ENCODE measurements at places on chromosomes 13 and 19.

DNA sequence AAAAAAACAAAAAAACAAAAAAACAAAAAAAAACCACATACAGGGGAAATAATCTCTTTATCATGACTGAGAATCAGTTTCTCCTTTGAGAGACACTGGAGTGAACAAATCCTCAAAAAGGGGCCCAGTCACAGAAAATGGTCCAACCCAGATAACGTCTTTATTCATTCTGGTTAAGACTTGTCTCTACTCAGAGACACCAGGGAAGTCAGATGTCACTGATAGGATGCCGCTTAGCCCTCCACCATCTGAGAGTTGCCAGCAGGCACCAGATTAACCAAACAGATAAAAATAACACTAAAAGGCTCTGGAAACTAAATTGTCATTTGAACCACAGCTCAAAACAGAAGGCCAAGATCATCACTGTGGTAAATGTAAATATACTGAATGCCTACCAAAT lies 1163.4 kb upstream of the ATXN8OS start:
- DNase-seq, result no peak

GRCh38 chr19:45569619-45570421 lies 14.8 kb downstream of the OPA3 start:
- no peak for DNase-seq

GRCh38 chr19:14786421-14786851 lies 8.1 kb upstream of the ADGRE2 start:
- no peak for DNase-seq

DNA sequence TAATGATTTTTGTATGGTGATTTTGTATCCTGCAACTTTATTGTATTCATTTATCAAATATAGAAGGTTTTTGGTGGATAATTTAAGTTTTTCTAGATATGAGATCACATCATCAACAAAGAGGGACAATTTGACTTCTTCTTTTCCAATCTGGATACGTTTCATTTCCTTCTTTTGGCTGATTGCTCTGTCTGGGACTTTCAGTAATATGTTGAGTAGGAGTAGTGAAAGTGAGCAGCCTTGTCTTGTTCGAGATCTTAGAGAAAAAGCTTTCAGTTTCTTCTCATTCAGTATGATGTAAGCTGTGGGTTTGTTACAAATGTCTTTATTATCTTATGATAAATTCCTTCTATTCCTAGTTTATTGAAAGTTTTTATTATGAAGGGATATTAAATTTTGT lies 352.0 kb upstream of the DACH1 start:
- no peak for DNase-seq

DNA sequence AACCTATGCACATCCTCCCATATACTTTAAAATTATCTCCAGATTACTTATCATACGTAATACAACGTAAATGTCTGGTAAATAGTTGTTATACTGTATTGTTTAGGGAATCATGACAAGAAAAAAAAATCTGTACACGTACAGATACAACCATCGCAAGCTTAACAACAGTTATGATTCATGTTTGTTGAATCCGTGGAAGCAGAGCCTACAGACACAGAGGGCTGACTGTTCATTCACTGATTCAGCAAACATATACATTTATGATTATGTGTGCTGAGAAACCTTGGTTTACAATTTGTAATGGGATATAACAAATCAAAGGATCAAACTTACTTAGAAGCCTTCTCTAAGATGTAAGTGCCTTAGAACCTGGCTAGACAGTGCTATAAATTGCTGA lies 1.5 kb downstream of the ZNF260 start:
- DNase-seq, result no peak

- DNase-seq, result no peak
Observed at GRCh38 chr19:3606690-3607289, at the start of gene TBXA2R. TSS of gene TBXA2R (minus strand) at chr19:3606875. CDS start at chr19:3600634, 6,241 bp downstream.

- no peak for DNase-seq
Observed at GRCh38 chr19:6263735-6264444, 15.9 kb downstream of the MLLT1 start.

DNA sequence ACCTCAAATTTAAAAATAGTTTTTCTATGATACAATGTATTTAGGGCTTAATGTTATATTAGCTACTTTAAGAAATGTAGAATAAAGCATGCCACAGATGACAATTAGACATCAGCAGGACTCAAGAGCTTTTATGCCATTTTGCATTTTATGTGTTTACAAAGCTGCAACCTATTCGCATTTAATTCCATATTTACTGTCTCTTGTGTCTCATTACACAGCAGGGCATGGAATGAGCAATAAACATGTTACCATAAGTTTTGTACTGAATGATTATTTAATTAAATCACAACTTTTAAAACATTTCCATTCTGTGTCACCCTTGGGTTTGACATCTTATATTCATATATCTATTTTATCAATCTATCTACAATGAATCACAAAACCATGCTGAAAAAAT lies 1756.9 kb downstream of the PCDH9 start:
- no peak for DNase-seq
